ENCODE measurements at places on chromosomes 2 and 18. TPM values are rescaled to one million over a fixed set of nuclear protein-coding genes. Genes with fewer than 3 reads are reported as not detected.

Gene ASAP2
- not detected for total RNA-seq

DNA sequence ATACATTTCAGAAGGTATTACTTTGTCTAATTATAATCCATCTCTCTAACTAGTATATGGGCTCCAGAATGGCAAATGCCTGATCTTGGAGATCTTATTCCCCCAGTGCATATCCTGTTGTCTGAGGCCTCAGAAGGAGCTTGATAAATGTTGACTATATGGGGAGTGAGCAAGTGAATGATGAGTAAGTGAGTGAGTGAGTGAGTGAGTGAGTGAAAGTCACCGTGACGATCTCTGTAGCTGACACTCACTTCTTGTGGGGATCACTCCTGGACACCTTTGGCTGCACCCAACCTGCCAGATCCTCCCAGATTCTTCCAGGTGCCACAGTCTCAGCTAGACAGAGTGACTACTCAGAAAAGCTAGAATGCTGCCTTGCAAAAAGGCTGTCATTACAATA lies 2.8 kb downstream of the XDH start:
- peaks cover 27% of the 10 kb centered on the region for H3K27me3 ChIP-seq
- no peak overlapping the region for H3K4me3 ChIP-seq
- H3K27ac ChIP-seq = no peak overlapping the region
- H3K36me3 ChIP-seq = no peaks in the 10 kb centered on the region

Gene ANKRD30BL
- 0.20 TPM for total RNA-seq

DNA sequence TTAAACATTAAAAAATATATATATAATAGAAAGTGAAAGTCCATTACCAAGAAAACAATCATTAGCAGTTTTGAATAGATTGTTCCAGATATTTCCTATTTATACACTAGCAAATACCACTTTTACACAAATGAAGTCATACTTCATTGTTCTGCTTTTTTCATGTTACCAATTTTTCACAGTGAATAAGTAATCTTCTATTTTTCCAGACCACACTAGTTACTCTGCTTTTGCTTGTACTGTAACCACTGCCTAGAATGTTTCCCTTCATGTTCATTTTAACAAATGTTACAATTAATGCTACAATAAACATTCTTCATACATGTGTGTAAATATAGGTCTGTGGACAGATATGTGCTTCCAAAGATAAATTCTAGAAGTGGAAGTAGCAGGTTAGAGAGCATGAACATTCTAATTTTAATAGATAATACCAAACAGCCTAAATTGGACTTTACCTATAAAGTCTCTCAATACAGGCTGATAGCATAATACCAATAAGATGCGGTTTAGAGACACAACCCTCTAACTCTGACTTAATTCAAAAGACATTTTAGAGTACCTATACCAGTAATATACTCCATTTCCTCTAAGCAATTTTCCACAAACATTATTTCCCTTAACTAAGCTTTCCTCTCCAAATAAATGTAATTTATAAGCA lies 17.0 kb downstream of the ITSN2 start:
- no peak for DNase-seq
- H3K4me1 ChIP-seq = peaks cover 24% of the 10 kb centered on the region
- H3K4me3 ChIP-seq = no peak overlapping the region
- peaks cover 11% of the 10 kb centered on the region for H3K36me3 ChIP-seq

- H3K4me1 ChIP-seq = no peaks in the 10 kb centered on the region
- no peaks in the 10 kb centered on the region for H3K36me3 ChIP-seq
- no peak overlapping the region for H3K27ac ChIP-seq
- H3K27me3 ChIP-seq = no peaks in the 10 kb centered on the region
Observed at GRCh38 chr18:72995558-72995957, 127.8 kb upstream of the NETO1 start.

Gene KATNAL2
- total RNA-seq = 0.43 TPM

Gene EMILIN1
- 0.91 TPM for total RNA-seq

- peaks cover 11% of the 10 kb centered on the region for H3K36me3 ChIP-seq
- no peak overlapping the region for H3K27ac ChIP-seq
- no peak overlapping the region for H3K4me3 ChIP-seq
- peaks cover 6% of the 10 kb centered on the region for H3K4me1 ChIP-seq
Observed at GRCh38 chr2:240512666-240513535, 44.9 kb downstream of the ANKMY1 start.

Gene DES
- not detected for total RNA-seq

DNA sequence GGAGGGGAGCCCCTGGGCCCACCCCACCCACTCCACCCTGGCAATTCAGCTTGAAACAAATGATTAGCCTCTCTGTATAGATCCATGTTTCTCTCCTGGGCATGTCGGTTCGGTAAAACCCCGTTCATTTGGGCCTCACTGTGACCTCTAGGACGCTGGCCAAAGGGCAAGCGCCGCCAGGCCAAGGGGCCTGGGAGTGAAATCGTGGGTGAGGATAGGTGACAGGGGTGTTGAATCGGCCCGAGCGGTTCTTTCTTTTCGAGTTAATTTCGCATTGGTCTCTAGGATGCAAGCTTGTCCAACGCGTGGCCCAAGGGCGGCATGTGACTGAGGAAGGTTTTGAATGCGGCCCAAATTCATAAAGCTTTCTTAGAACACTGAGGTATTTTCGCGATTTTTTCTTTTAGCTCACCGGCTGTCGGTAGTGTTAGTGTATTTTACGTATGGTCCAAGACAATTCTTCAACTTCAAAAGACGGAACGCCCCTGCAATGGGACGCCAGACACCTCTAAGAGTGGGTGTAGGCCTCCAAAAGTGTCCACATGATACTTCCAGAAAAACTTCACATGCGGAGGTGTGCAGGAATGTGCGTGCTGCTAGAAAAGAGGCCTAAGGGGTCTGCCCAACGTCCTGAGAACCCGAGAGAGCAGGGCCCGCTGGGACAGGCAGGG lies 9.8 kb upstream of the ARID5A start:
- DNase-seq = no peak
- peaks cover 59% of the 10 kb centered on the region for H3K4me1 ChIP-seq
- peaks cover 2% of the 10 kb centered on the region for H3K27me3 ChIP-seq
- peak overlapping the region; percentile 82 for H3K27ac ChIP-seq
- H3K4me3 ChIP-seq = peak overlapping the region; percentile 76

Gene LIMS3
- total RNA-seq = 0.91 TPM

DNA sequence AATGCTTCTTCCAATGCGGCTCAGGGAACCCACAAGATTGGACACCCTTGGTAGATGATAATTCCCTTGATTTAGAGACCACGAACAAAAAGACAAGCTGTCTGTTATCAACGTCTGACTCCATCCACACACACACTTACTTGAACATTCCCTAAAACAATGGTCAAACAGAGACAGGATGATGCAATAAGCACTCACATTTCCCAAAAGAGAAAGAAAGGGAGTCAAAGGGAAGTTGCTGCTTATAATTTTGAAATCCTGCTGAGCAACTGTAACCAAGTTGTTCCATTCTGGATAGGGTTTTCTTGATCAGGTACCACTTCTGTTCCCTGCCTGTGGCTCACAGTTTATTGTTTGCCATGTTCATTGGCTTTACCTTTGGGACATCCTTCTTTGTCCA lies 571.3 kb upstream of the CNTNAP5 start:
- H3K4me3 ChIP-seq = no peak overlapping the region
- H3K36me3 ChIP-seq = no peaks in the 10 kb centered on the region
- H3K27me3 ChIP-seq = no peaks in the 10 kb centered on the region
- DNase-seq = no peak
- no peak overlapping the region for H3K27ac ChIP-seq
- H3K4me1 ChIP-seq = no peaks in the 10 kb centered on the region

GRCh38 chr2:45229411-45229810 lies 220.2 kb upstream of the SIX2 start:
- no peak overlapping the region for H3K4me3 ChIP-seq
- no peaks in the 10 kb centered on the region for H3K4me1 ChIP-seq
- no peak overlapping the region for H3K27ac ChIP-seq
- peaks cover 16% of the 10 kb centered on the region for H3K27me3 ChIP-seq
- no peak for DNase-seq

Gene NEUROD1
- not detected for total RNA-seq

Gene LCT
- total RNA-seq = 0.14 TPM

Gene FAM124B
- total RNA-seq = 0.34 TPM

DNA sequence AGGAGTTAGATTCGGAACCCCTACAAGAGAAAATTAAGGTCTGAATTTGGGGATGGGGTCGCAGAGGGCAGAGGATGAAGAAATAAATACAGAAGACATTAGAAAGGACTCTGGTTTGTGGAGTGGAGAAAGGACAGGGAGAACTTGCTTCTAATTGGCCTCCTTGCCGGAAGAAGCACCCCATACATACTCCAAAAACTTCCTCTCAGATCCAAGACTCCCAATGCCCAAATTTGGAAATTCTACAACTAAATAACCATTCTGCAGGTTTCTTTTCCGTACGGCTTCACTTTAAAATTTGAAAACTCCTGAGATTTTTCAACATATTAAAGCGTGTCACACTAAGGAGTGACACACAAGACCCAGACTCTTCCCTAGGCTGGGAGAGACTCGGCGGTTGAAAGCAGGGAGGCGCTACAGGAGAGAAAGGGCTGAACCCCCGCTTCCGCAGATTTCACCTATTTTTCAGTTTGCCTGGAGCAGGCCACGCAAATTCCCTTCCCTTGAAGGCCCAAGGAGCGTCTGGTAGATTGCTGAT lies 478 bp downstream of the CLHC1 start:
- DNase-seq = no peak
- peak overlapping the region; percentile 94 for H3K27ac ChIP-seq
- H3K4me3 ChIP-seq = peak overlapping the region; percentile 95
- no peaks in the 10 kb centered on the region for H3K27me3 ChIP-seq
- peaks cover 44% of the 10 kb centered on the region for H3K4me1 ChIP-seq
- H3K36me3 ChIP-seq = peaks cover 32% of the 10 kb centered on the region

GRCh38 chr2:45839508-45840251 lies 188.2 kb downstream of the PRKCE start:
- no peak overlapping the region for H3K4me3 ChIP-seq
- H3K27ac ChIP-seq = no peak overlapping the region
- peaks cover 5% of the 10 kb centered on the region for H3K36me3 ChIP-seq
- H3K27me3 ChIP-seq = no peaks in the 10 kb centered on the region
- peaks cover 59% of the 10 kb centered on the region for H3K4me1 ChIP-seq
- DNase-seq = no peak

Gene MTA3
- total RNA-seq = 36.2 TPM

- no peaks in the 10 kb centered on the region for H3K36me3 ChIP-seq
- DNase-seq = no peak
- H3K4me3 ChIP-seq = no peak overlapping the region
- no peaks in the 10 kb centered on the region for H3K4me1 ChIP-seq
- no peak overlapping the region for H3K27ac ChIP-seq
Observed at GRCh38 chr2:28835781-28836180, 25.1 kb downstream of the SPDYA start.

GRCh38 chr2:191968120-191968519 lies 121.2 kb upstream of the CAVIN2 start:
- H3K4me1 ChIP-seq = no peaks in the 10 kb centered on the region
- DNase-seq = no peak
- H3K36me3 ChIP-seq = no peaks in the 10 kb centered on the region

GRCh38 chr2:88024509-88024908 lies 8.2 kb upstream of the RNU2-63P start:
- no peak for DNase-seq
- no peak overlapping the region for H3K27ac ChIP-seq
- peaks cover 29% of the 10 kb centered on the region for H3K36me3 ChIP-seq

DNA sequence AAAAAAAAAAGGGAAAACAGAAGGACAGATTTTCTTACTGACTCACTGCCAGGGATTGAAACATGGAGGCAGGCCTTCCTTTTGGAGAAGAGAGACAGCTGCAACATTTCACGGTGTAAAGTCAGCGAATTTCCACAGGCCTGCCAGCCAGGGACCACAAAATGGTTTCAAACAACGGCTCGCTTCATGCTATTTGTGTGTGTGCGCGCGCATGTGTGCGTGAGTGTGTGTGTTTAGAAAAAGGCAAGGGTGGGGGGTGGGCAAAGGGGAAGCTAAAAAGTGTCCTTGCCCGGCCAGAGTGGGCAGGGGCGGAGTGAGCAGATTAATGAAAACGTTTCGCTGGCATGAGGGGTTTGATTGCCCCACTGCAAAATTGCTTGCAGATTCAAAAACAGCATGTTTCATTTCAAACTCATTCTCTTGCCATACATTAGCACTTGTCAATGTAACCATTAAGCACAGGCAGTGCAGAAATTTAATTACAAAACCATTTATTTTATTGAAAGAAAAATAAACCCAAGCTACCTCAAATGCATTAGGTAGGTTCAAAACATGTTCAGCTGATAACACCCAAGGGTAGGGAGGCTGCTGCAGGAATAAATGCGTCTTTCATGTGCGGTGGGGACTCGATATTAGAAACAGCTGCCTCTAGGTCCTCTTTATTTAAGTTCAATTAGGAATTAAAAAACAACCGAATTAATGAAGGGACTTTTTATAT lies 182.1 kb upstream of the SIX2 start:
- no peak overlapping the region for H3K4me3 ChIP-seq
- no peak overlapping the region for H3K27ac ChIP-seq
- no peaks in the 10 kb centered on the region for H3K36me3 ChIP-seq
- H3K27me3 ChIP-seq = peaks cover 24% of the 10 kb centered on the region
- H3K4me1 ChIP-seq = no peaks in the 10 kb centered on the region
- DNase-seq = no peak

Data from activated naive CD8-positive, alpha-beta T cell treated with anti-CD3 and anti-CD28 coated beads, Interleukin-2, amount 10 ng/mL, durations not matched to agents 7 days and 5 days (primary cell).